HCT116 (cell line): ENCODE measurements at places on chromosomes 7 and 10. TPM values are rescaled to one million over a fixed set of nuclear protein-coding genes. Genes with fewer than 3 reads are reported as not detected.

DNA sequence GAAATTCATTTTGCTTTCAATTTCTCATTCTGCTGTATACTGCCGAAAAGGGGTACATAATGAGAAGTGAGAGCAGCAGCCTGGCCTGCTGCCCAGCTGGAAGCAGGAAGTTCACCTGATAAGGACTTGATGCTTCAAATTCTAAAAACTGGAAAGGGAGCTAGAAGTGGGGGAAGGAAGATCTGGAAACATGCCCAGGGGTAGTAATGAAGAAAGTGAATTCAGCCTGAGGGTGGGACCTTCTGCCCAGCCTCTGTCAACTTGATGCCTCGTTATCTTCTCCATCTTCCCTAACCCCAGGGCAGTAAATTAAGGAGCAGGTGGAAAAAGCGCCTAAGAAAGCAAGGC is 69.4 kb downstream of the ARMH3 start:
- no peak overlapping the region for H3K4me3 ChIP-seq
- H3K27ac ChIP-seq, result no peak overlapping the region
- H3K4me1 ChIP-seq, result no peaks in the 10 kb centered on the region
- no peak for DNase-seq
- no peaks in the 10 kb centered on the region for H3K27me3 ChIP-seq

DNA sequence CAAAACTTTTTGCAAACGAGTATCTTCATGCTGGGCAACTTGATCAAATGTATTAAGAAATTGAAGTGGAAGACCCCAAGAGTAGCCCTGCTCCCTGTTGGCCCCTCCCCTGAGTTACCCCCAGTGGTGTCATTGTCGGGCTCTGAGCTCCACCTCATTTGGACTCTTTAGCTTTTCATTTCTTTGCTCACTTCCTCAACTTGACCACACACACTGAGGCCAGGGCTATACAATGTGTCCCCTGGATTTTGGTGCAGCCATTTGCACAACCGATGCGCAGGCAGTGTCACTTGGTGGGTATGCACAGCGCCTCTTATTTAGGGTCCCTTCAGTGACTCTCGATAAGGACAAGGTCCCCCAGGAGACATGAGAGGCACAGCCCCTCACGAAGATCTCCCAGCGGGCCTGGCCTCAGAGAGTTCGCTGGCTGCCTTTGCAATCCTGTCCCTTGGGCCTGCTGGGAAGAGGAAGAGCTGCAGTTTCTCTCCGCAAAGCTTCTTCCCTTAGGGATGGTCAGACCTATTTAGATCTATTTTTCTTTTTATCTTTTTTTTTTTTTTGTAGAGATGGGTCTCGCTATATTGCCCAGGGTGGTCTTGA is 2.5 kb upstream of the MUC3A start:
- H3K36me3 ChIP-seq, result no peaks in the 10 kb centered on the region
- DNase-seq, result no peak

GRCh38 chr10:136465-136762 is 1.2 kb downstream of the ZMYND11 start:
- no peaks in the 10 kb centered on the region for H3K27me3 ChIP-seq
- no peaks in the 10 kb centered on the region for H3K36me3 ChIP-seq
- peak overlapping the region; percentile 93 for H3K27ac ChIP-seq
- no peak for DNase-seq

DNA sequence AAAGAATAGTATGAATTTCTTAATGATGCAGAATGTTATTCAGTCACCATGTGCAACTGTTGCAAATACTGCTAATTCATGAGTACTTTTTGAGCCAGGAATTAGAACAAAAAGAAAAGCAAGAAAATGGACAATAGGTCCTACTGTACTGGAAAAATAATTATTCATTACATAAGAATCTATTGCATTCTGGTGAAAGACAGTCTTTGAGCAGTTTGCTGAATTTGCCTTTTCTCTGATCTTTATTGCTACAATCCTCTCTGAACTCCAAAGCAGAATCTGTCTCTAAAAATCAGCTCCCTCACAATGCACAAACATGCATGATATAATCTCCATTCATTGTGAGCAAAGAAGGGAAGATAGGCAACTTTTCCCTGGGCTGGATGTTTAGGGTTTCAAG is 12.8 kb downstream of the IFIT2 start:
- no peak overlapping the region for H3K4me3 ChIP-seq
- no peak overlapping the region for H3K27ac ChIP-seq

GRCh38 chr7:100485471-100485876 is 1.7 kb downstream of the NYAP1 start:
- H3K4me3 ChIP-seq, result no peak overlapping the region
- H3K36me3 ChIP-seq, result no peaks in the 10 kb centered on the region
- H3K4me1 ChIP-seq, result peaks cover 48% of the 10 kb centered on the region
- DNase-seq, result no peak

DNA sequence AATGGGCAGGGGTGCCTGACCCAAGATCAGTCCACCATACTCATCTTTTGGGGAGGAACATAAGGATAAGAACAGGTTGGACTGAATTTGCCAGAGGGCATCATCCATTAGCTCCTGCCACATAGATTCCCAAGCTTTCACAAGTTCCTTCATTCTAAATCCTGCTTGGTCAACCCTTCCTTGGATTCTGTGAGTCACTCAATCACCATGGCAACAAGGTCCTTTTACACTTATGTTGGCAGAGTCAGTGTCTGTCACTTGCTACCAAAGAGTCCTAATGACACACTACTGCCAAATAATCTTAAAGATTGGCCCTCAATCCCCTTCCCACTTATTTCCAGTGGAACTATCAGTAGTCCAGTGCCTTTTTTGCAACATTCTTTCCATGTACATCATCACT is 5.0 kb upstream of the LGI1 start:
- peak; percentile 49 for DNase-seq
- H3K4me1 ChIP-seq, result peaks cover 19% of the 10 kb centered on the region
- no peak overlapping the region for H3K4me3 ChIP-seq
- H3K27ac ChIP-seq, result no peak overlapping the region
- no peaks in the 10 kb centered on the region for H3K27me3 ChIP-seq

DNA sequence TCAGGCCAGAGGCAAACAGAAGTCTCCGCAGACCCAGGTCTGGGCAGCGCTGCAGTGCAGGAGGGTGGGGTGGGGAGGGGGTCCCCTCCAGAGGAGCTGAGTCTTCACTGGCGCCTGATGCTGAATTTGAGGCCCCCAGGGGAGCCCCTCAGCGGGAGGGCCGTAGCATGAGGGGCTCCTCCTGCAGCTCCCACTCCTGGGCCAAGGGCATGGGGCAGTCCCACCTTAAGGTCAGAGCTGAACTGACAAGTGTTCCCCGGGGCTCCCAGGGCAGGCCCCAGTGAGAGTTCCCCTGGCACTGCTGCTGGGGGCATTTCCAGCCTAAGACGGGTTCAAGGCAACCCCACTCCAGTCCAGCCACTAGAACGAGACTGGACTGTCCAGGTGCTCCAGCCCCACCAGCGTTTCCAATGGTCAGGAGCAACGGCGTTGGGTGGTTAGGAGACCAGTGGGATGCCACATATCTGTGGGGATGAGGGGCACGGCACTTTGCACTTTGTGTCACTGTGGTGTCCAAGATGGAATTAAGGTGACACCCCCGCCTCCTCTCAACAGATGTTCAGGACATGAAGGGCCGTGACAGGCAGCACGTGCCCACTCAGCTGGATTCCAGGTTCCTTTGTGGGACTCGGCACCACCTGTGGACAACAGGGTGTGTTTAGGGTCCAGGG is 139.1 kb downstream of the PTPRN2 start:
- no peaks in the 10 kb centered on the region for H3K36me3 ChIP-seq
- no peak overlapping the region for H3K4me3 ChIP-seq
- H3K27ac ChIP-seq, result no peak overlapping the region
- no peak for DNase-seq
- H3K27me3 ChIP-seq, result no peaks in the 10 kb centered on the region
- H3K4me1 ChIP-seq, result no peaks in the 10 kb centered on the region

DNA sequence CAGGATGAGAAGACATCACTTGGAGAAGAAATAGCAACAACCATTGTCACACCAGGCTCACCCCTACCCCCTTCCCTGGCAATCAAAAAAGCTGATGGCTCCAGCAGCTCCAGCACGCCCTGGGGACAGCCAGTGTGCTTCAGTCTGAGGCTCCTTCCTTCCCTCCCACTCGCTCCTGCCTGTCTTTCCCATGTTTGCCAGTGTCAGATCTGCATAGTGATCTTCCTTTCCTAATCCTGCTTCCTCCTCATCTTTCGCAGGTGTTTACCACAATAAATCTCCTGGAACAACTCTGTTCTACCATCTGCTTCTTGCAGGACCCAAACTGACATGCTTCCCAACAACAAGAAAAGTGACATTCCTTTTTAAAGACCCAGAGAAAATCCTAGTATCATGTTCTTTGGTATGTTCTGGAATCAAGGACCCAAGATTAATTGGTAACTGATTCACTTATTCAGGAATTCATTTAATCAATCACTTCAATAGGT is 57.1 kb downstream of the STEAP1B start:
- no peaks in the 10 kb centered on the region for H3K27me3 ChIP-seq
- DNase-seq, result no peak
- H3K36me3 ChIP-seq, result no peaks in the 10 kb centered on the region
- no peak overlapping the region for H3K4me3 ChIP-seq
- no peak overlapping the region for H3K27ac ChIP-seq
- no peaks in the 10 kb centered on the region; the same call in 1 of the 2 replicates for H3K4me1 ChIP-seq

GRCh38 chr7:138875794-138876193 is 77.8 kb upstream of the ATP6V0A4 start:
- H3K36me3 ChIP-seq, result no peaks in the 10 kb centered on the region
- no peak overlapping the region for H3K4me3 ChIP-seq
- no peak for DNase-seq
- no peaks in the 10 kb centered on the region for H3K27me3 ChIP-seq

- no peak overlapping the region for H3K4me3 ChIP-seq
- no peak overlapping the region for H3K27ac ChIP-seq
- no peaks in the 10 kb centered on the region for H3K36me3 ChIP-seq
- DNase-seq, result no peak
These were observed 253.8 kb downstream of the CREB5 start for GRCh38 chr7:28666154-28666553.

DNA sequence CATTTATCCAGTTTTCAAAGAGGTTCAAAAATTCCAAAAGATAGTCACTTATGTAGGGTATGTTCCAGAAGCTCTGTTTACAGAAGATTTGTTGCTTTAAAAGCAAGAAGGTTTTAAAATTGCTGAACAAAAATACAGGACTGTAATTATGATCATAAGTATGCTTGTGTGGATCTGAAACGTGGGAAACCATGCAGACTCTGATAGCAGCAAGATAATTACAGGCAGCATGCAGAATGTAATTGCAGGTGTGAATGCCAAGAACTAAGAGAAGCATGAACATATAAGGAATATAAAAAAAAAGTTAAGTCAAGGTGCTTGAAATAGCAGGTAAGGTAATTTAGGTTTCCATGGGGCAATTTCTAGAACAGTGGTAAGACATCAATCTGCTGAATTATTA is 405.7 kb downstream of the ARL4A start:
- no peak overlapping the region for H3K27ac ChIP-seq
- H3K27me3 ChIP-seq, result no peaks in the 10 kb centered on the region
- DNase-seq, result no peak
- H3K4me3 ChIP-seq, result no peak overlapping the region
- no peaks in the 10 kb centered on the region for H3K36me3 ChIP-seq
- no peaks in the 10 kb centered on the region for H3K4me1 ChIP-seq

DNA sequence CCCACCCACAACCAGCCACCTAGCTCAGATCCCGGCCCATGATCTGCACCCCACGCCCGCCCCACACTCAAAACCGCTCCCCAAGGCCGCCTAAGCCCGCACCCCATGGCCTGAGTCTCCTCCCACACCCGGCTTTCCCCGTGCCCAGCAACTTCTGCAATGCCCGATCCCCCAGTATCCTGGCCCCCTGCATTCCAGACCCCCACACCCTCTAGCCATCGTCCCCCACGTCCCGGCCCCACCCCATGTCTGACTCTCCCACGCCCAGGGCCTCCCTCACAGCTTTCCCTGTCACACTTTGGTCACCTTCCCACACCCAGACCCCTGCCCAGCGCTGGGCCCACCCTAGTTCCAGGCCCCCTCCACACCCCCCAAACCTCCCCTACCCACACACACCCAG is 20.1 kb upstream of the FXYD4 start:
- H3K4me3 ChIP-seq, result no peak overlapping the region
- no peak for DNase-seq
- H3K27me3 ChIP-seq, result no peaks in the 10 kb centered on the region
- H3K27ac ChIP-seq, result no peak overlapping the region
- H3K36me3 ChIP-seq, result no peaks in the 10 kb centered on the region
- peaks cover 31% of the 10 kb centered on the region for H3K4me1 ChIP-seq

Gene IGF2BP3
- total RNA-seq, result 79.1 TPM

Gene EPHB6
- total RNA-seq, result 12.6 TPM

Gene C7orf33
- not detected for total RNA-seq

Gene IMMP2L
- total RNA-seq, result 21.1 TPM

Gene CYP2C19
- total RNA-seq, result not detected

Gene PLEKHS1
- total RNA-seq, result not detected
